AML-193 (cell line): ENCODE measurements at places on chromosomes 7 and 10.
A peak's percentile ranks its signal among the peaks of the same experiment; 100 is the strongest.

- no peak for DNase-seq
Measured at GRCh38 chr7:2092279-2092678, 140.5 kb downstream of the MAD1L1 start.

DNA sequence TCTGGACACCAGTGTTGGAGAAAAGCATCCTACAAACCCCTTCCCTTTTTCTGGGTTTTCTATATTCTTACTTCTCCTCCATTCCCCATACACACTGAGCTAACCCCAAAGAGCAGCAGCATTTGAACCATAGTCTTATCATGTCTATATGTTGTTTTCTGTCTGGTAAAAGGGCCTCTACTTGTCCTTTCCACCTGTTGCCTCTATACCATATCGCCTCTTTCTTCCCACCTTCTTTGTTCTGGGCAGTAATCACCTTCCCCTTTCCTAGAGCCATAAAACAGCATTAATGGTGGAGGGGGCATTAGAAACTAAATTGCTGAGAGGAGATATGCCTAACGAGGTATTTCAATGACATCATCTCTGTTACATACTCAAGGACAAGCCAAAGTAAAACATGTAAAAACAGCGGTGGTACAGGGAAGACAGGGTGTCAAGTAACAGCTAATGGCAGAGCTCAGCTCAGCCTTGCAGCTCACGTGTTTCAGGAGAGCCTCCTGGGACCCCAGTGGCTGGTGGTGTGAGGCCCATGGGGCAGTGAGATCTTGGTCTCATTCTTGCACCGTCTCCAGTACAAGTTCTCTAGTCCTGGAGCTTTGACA lies 20.6 kb downstream of the NPY start:
- no peak for DNase-seq

DNA sequence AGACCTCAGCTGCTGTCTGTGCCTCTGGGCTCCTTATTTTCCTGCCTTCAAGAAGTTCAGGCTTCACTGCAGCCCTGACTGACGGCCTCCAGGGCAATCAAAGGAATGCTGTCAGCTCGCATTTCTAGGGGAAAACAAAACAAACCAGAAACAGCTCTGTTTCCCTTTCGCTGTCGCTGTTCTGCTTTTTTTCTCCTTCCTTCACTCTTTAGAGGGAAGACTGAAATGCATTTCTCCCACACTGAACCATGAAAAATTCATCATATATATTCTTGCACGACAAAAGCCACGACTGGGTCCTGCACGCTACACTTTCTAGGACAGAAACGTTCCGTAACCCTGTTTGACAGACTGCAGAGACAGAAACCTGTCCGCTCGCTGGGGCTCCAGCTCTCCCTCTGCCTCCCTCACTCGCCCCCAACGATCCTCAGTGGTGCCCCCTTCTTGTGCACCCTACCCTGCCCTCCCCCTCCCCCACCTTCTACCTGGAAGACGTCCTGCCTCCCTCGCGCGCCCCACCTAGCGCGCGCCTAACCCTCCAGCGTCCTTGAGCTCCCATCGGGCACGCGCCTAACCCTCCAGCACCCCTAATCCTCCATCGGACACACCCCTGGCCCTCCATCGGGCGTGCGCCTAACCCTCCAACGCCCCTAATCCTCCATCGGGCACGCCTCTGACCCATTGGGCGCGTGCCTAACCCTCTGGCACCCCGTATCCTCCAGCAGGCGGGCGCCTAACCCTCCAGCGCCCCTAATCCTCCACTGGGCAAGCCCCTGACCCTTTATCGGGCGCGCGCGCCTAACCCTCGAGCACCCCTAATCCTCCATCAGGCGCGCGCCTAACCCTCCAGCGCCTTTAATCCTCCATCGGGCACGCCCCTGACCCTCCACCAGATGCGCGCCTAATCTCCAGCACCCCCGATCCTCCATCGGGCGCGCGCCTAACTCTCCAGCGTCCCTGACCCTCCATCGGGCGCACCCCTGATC lies 37.1 kb downstream of the SVOPL start:
- DNase-seq, result no peak

DNA sequence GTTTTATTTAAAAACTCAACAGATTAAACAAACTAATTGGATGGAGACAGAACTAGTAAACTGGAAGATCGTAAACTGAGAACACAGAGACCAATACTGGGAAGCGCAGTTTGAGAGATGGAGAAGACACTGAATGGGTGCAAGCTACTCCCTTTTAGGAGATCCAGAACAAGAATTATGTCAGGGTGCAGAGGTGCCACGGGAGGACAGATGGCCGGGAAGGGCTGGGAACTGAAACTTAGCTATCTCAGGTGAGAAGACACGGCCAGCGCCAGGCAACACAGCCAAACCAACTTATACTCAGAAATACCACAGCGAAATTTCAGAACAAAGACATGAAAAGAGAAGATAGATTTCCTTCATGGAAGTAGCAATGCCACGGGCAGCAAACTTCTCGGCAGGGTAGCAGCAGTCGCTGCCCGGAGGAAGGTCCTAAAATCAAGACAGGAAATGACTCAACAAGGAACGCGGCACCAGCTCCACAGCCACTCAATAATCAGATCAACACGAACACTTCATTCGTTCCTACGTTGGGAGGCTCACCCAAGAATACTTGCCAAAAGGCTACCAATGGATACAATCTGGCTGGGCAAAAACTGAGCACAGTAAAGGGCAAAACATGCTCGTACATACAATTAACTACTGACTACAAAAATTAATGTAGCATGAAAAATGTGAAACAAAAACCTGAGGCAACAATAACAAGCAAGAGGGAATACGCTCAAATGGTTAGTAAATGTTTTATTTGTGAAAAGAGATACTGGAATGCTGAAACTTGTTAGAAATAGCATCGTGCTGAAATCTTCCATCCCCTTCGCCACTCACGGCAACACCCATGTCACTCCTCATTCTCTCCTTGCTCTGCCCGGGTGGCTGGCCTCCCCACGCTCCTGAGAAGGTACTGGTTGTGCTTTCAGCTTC lies 2.2 kb upstream of the LRRC27 start:
- DNase-seq, result peak; percentile 44

DNA sequence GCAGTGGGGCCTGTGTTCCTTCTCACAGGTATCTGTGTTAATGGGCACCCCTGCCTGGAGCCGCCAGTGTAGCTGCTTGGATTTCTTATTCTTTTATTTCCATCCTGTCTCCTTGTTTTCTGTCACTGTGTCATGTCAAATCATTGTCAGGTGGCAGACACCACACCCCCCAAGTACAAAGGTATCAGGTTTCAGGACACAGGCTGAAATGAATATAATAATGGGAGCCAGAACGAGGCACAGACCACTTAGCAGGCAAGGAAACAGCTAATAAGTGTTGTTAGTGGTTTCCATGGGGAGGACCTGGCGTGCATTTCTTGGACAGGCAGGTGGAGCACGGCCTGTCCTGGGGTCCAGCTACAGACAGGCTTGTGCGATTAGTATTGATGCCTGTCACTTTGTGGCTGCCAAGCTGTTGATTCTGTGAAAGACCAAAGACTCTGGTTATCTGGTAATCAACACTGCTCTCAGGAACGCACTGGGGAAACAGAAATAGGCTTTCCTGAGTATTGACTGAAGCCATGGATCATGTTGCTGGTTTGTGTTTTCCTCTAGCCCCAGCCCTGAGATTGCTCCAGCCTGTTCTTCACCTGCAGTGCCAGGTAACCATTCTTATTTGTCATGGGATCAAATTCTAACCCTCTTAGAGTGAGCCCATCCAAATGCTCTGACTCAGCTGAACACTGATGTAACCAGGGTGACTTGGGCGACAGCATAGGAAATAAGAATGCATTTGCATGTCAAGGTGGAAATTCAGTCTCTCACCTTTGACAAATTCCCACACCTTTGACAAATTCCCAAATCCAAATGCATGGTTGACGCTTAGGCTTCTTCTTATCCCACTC lies 1002.0 kb downstream of the LRMDA start:
- no peak for DNase-seq

DNA sequence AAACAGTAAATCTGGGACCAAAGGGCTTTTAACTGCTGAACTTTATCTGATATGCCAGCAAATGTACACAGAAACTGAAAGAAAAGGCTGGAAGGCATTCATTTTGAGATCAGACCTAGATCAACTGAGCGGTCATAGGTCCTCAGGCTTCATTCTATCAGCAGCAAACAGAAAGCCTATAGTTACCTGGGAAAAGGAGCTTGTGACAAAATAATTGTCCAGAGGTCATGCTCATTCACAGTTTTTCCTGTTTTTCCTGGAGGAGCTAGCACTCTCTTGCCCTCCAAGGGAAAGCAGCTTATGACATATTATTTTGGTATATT lies 320.2 kb downstream of the AHR start:
- DNase-seq, result no peak

DNA sequence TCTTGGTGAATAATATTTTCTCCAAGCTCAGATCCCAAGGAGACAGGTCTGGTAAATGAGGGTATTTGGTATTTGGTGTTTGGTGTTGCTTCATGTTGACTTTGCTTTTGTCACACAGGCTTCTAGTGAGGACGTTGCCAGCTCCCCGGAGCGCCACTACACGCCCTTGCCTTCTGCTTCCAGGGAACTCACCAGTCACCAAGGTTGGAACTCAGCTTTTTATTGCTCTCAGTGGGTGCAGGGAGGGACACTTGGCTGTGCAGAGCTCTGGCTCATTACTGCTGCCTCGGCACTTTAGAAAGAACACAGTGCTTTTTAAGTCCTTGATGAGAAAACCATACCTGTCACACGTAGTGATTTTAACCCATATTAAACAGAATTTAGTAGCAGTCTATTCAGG lies 892.9 kb downstream of the LRMDA start:
- DNase-seq, result no peak
